ENCODE measurements at places on chromosomes 11 and 22.
A peak's percentile ranks its signal among the peaks of the same experiment; 100 is the strongest.

DNA sequence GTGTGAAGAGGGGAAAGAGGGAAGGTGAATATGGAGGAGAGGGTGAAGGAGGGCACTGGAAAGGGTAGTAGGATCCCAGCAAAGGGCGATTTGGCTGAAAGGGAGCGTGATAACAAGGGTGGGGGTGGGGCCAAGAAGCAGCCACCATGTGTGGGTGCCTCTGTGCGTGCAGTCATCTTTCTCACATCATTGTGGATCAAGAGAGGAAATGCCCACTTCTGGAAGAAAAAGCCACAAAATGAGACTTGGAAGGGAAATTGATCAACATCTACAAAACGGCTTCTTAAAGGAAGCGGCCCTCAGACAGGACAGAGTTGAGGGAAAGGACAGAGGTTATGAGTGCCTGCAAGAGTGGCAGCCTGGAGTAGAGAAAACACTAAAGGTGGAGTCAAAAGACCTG, 1.2 kb upstream of the CXCR5 start:
- DNase-seq = no peak

GRCh38 chr11:71221201-71221600, 31.2 kb downstream of the SHANK2 start:
- no peak for DNase-seq

- DNase-seq = peak; percentile 40
Measured at GRCh38 chr11:85752890-85753581, 57.9 kb downstream of the SYTL2 start.

GRCh38 chr11:118448294-118448693, 12.0 kb downstream of the KMT2A start:
- no peak for DNase-seq

DNA sequence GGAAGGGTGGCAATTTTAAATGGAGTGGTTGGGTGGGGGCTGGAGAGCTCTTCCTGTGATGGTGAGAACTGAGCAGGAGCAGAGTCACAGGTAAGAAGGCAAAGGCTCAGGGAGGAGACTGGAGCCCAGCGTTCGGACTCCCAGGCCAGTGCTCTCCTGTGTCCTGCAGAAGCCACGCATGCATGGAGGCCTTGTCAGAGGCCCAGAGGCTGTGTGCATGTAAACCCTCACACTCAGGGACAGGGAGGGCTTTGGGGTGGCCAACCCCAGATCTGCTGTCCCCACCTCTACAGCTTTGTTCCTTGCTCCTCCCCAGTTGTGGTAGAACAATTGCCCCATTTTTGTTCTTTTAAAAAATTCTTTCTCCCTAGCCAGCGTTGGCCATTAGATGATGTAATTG, 130.4 kb upstream of the PARVA start:
- DNase-seq = no peak
